Left ventricle myocardium inferior (tissue), 1 donor: ENCODE measurements at places on chromosomes 2 and 18. TPM values are rescaled to one million over a fixed set of nuclear protein-coding genes. Genes with fewer than 3 reads are reported as not detected.

- H3K27me3 ChIP-seq = no peaks in the 10 kb centered on the region
- peak overlapping the region; percentile 56 for H3K27ac ChIP-seq
- no peaks in the 10 kb centered on the region for H3K36me3 ChIP-seq
- peak; percentile 44 for DNase-seq
Measured at GRCh38 chr2:152490686-152491455, 155.9 kb downstream of the FMNL2 start.

DNA sequence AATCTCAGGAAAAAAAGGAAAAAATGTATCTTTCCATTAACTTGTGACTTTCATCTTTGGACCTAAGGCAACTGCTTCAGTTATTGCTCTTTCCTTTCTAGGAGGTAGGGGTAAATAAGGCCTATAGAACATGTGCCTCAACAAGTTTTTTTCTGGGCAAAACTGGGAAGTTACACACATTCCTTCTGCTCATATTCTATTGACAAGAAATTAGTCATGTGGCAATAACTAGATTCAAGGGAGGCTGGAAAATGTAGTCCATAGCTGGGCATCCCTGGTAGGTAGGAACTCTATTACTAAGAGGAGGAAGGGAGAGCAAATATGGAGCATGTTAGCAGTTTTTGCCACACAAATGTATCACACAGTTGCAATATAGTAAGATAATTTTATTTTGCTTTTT is 37.7 kb upstream of the NEMP2 start:
- no peak for DNase-seq
- H3K4me3 ChIP-seq = no peak overlapping the region
- H3K27me3 ChIP-seq = no peaks in the 10 kb centered on the region
- no peaks in the 10 kb centered on the region for H3K4me1 ChIP-seq
- no peaks in the 10 kb centered on the region for H3K36me3 ChIP-seq

GRCh38 chr2:26025509-26025908 is 8.4 kb upstream of the RAB10 start:
- no peak overlapping the region for H3K4me3 ChIP-seq
- H3K4me1 ChIP-seq = no peaks in the 10 kb centered on the region
- H3K36me3 ChIP-seq = no peaks in the 10 kb centered on the region
- no peak for DNase-seq
- no peak overlapping the region for H3K27ac ChIP-seq
- no peaks in the 10 kb centered on the region for H3K27me3 ChIP-seq

- no peaks in the 10 kb centered on the region for H3K27me3 ChIP-seq
- no peak overlapping the region for H3K4me3 ChIP-seq
- no peaks in the 10 kb centered on the region for H3K36me3 ChIP-seq
- peaks cover 99% of the 10 kb centered on the region for H3K4me1 ChIP-seq
- H3K27ac ChIP-seq = peak overlapping the region; percentile 10
- DNase-seq = no peak
Measured at GRCh38 chr2:134158295-134158694, 95.6 kb upstream of the MGAT5 start.

GRCh38 chr2:89780318-89780717 is 1088.8 kb downstream of the RPIA start:
- no peaks in the 10 kb centered on the region for H3K4me1 ChIP-seq
- H3K4me3 ChIP-seq = no peak overlapping the region
- H3K27ac ChIP-seq = no peak overlapping the region
- H3K27me3 ChIP-seq = no peaks in the 10 kb centered on the region
- no peak for DNase-seq
- H3K36me3 ChIP-seq = no peaks in the 10 kb centered on the region

DNA sequence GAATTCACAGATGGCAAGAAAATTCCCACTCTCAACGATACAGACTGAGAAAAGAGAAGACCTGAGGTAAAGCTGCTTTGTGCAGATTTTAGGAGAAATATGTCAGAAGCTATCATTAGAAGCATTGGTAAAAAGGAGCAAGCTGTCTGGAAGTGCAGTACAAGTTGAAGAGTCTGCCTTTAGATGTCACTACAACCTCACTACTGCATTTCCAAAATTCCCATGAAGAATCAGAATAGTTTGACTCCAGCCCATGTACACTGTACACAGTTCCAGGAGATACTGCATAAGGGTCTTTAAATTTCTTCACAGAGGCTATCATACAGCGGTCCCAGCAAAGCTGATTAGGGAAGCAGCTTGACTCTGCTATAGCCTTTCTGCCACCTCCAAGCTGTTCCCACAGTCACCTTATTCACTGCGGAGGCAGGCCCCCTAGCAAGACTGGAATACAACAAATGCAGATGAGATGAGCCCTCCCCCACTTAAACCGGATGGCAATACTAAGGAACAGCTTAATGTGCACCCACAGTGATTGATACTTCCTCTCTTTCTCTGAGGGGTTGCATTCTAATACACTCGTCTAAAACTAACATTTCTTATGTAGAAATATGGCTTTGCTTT is 527.4 kb downstream of the TMEM182 start:
- no peak overlapping the region for H3K27ac ChIP-seq
- H3K36me3 ChIP-seq = no peaks in the 10 kb centered on the region
- H3K4me3 ChIP-seq = no peak overlapping the region

GRCh38 chr2:134257965-134258683 is 4.3 kb downstream of the MGAT5 start:
- no peak overlapping the region for H3K4me3 ChIP-seq
- no peaks in the 10 kb centered on the region for H3K27me3 ChIP-seq
- peaks cover 7% of the 10 kb centered on the region for H3K36me3 ChIP-seq
- DNase-seq = no peak
- H3K4me1 ChIP-seq = peaks cover 82% of the 10 kb centered on the region
- H3K27ac ChIP-seq = peak overlapping the region; percentile 85

DNA sequence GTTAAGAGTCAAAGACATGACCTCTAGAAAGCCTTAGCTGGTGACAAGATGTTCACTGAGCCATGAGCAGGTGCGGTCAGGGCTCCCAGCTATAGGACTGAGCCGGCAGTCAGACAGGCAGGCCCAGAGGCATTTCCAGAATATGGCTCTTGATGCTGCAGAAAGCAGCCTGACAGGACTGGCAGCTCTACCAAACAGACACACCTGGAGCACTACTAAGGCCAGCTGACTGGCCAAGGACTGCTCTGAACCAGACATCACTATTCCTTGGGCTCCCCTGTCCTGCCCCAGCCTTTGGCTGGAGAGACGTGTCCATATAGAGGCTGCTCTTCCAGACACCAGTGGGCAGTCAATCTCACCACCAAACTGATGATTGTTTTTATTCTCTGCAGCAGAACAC is 98.8 kb downstream of the RIF1 start:
- no peak overlapping the region for H3K4me3 ChIP-seq
- H3K4me1 ChIP-seq = no peaks in the 10 kb centered on the region
- no peaks in the 10 kb centered on the region for H3K36me3 ChIP-seq
- DNase-seq = no peak
- no peaks in the 10 kb centered on the region for H3K27me3 ChIP-seq
- H3K27ac ChIP-seq = no peak overlapping the region

GRCh38 chr2:135850892-135851668 is 14.1 kb upstream of the LCT start:
- no peaks in the 10 kb centered on the region for H3K4me1 ChIP-seq
- H3K27me3 ChIP-seq = no peaks in the 10 kb centered on the region
- DNase-seq = no peak

DNA sequence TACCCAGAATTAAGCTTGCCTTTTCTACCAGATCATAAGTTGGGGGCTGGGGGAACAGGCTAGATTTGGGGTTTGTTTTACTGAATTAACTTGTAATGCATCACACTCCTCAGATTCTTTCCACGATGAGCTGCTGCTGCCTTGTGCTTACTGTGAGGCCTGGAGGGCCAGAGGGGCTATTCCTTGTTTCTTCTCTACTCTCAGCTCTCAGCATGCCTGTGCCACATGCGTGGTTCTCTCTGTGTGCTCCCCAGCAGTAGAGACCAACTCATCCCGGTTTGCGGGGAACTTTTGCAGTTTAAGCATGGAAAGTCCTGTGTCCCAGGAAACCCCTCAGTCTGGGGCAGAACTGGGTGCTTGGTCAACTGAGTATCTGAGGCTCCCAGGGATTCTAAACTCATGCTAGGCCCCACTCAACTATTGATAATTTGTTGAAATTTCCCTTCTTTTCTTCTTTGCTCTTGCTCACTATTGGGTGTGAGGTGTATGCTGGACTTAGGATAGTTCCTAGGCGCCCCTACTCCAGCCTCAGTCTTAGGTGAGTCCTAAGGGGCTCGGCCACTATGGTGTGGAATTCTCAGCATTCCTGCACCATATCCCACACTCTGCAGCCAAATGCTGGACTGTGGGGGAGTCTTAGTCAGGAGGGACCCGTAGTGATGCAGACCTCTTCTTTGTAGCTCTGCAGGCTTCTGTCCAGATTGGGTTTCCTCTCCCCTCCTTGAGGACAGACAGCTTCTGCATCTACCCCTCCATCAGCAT is 63.1 kb downstream of the SRD5A2 start:
- H3K27me3 ChIP-seq = peaks cover 23% of the 10 kb centered on the region
- H3K27ac ChIP-seq = no peak overlapping the region
- H3K36me3 ChIP-seq = no peaks in the 10 kb centered on the region
- DNase-seq = no peak
- no peak overlapping the region for H3K4me3 ChIP-seq
- H3K4me1 ChIP-seq = no peaks in the 10 kb centered on the region

DNA sequence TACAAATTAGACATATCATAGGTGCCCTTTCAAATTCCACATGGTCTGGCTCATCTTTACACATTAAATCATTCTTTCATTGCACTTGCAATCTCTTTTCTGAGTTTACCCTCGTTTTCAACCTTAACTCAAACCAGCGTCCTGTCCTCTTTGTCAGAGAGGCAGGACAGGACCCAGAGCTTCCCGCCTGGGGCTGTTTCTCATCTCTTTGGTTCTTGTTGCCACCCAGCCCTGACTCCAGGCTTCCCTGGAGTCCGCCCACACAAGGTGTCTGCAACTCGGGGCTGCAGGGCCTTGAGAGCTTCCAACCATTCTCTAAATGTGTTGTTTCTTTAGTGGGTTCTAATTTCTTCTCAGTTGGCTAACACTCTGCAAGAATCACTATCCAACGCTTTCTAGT is 24.4 kb downstream of the RBMS1 start:
- DNase-seq = no peak
- H3K36me3 ChIP-seq = no peaks in the 10 kb centered on the region
- H3K4me1 ChIP-seq = peaks cover 94% of the 10 kb centered on the region
- H3K27me3 ChIP-seq = no peaks in the 10 kb centered on the region
- H3K27ac ChIP-seq = peak overlapping the region; percentile 41

- peaks cover 100% of the 10 kb centered on the region for H3K27me3 ChIP-seq
- peaks cover 17% of the 10 kb centered on the region for H3K4me1 ChIP-seq
- H3K4me3 ChIP-seq = no peak overlapping the region
- no peak for DNase-seq
- no peaks in the 10 kb centered on the region for H3K36me3 ChIP-seq
Measured at GRCh38 chr2:26563686-26564085, 77.5 kb downstream of the CIB4 start.

DNA sequence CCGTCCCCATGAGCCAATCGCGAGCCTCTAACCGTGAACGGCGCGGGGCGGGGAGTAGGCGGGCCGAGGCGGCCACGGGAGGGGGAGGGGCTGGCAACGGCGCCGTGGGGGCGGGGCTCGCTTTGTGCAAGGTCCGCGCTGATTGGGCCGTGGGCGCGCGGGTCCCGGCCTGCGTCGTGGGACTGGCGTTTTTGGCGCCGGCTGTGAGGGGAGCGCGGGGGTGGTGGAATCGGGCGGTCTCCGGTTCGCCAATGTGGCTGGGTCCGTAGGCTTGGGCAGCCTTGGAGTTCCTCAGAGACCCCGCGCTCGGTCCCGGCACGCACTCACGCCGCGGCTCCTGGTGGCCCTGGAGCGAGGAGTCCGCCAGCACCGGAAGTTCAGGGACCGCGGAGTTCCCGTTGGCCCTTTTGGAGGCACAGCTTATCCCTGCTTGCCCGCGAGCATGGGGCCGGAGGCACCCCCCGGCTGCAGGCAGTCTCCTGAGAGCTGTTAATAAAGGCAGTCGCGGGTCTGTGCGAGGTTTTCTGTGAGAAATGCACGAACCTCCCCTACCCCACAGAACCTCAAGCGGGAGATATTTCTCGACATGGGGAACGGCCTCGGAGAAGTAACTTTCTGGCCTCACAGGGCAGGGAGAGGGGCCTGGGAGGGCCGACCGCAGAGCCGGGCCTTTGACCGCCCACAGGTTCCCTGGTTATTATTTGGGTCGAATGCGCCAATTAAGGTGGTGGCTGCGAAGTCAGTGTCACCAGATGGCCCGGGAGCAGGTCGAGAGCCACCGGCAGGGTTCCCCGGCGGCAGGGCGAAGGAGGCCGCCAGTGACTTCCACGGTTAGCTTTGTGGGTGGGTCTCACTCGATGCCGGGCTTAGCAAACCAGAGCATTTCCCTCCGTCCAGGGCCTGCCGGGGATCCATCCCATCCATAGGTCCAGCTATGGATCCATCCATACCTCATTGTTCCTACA is 574 bp upstream of the NCL start:
- peak overlapping the region; percentile 97 for H3K27ac ChIP-seq
- peaks cover 31% of the 10 kb centered on the region for H3K36me3 ChIP-seq
- H3K4me1 ChIP-seq = peaks cover 57% of the 10 kb centered on the region
- H3K27me3 ChIP-seq = no peaks in the 10 kb centered on the region

DNA sequence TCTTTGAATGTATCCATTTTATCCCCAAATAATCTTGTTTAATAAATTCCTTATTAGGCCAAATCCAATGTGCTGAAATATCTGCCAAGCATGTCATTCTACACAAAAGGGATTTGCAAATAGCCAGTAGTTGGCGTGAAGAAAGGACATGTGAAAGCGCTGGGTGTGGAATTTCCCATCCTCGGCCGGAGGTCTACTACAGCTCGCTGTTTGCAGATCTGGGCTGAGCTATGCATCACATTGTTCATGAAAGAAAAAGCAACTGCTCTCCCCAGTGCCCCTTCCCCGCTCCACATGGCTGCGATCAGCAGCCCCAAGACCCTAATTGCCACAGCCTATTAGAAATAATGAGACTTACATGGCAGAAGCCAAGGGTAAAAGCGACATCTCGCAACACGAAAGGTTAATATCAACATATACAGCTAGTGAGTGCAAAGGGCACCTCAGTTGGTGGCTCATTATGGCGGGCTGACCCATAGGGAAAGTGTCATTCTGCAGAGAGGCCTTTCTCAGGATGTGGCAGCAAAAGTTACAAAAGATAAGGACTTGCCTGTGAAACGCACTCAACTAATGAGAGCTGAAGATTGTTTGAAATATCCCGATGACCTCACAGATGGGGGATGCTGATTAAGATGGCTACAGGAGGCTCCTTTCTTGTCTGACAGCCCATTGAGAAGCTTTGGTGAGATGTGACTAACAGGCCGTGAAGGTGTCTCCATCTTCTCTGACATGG is 126.9 kb upstream of the CYP1B1 start:
- DNase-seq = no peak
- no peaks in the 10 kb centered on the region for H3K4me1 ChIP-seq
- no peak overlapping the region for H3K4me3 ChIP-seq
- H3K36me3 ChIP-seq = no peaks in the 10 kb centered on the region
- no peaks in the 10 kb centered on the region for H3K27me3 ChIP-seq

- no peak overlapping the region for H3K27ac ChIP-seq
- no peak overlapping the region for H3K4me3 ChIP-seq
- no peak for DNase-seq
- no peaks in the 10 kb centered on the region for H3K27me3 ChIP-seq
Measured at GRCh38 chr2:164061129-164061746, 325.4 kb upstream of the FIGN start.

GRCh38 chr2:233380995-233381637 is 26.8 kb downstream of the DGKD start:
- DNase-seq = no peak
- no peaks in the 10 kb centered on the region for H3K27me3 ChIP-seq
- H3K27ac ChIP-seq = no peak overlapping the region
- H3K4me3 ChIP-seq = no peak overlapping the region
- peaks cover 25% of the 10 kb centered on the region for H3K4me1 ChIP-seq
- no peaks in the 10 kb centered on the region for H3K36me3 ChIP-seq

MARCHF4 gene
- 0.08 TPM for total RNA-seq

GKN2 gene
- total RNA-seq = not detected

COL4A4 gene
- total RNA-seq = 8.9 TPM

HJURP gene
- 0.36 TPM for total RNA-seq

NTSR2 gene
- not detected for total RNA-seq

FAP gene
- 0.71 TPM for total RNA-seq

L3MBTL4 gene
- 3.5 TPM for total RNA-seq
